ENCODE measurements at places on chromosomes 16 and 17.

- DNase-seq, result no peak
These were observed 6.4 kb downstream of the PDK2 start for GRCh38 chr17:50101346-50102163.

DNA sequence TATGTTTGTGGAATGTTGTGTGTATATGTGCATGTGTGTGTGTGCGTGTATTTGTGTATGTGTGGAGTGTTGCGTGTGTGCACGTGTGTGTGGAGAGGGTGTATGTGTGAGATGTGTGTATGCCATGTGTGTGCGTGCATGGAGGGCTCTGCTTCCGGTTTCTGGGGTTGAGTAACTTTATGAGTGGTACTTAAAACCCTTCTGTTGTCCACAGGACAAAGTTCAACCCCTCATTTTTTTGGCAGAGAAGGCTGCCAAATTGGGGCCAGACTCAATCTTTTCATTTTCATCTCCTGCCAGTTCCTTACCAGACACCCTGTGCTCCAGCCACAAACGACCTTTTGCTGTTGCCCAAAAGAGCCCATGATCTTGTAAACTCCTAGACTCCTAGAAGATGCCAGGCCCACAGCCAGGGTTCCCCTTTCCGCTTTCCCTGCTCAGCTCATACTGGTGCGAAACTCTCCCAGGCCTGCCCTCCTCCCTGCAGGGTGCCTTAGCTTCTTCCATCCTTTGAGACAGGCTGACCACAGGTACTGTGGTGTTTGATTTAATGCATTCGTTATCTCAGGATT is 100.2 kb downstream of the CMIP start:
- DNase-seq, result no peak

- no peak for DNase-seq
These were observed 2.0 kb downstream of the CBX8 start for GRCh38 chr17:79794659-79795511.

DNA sequence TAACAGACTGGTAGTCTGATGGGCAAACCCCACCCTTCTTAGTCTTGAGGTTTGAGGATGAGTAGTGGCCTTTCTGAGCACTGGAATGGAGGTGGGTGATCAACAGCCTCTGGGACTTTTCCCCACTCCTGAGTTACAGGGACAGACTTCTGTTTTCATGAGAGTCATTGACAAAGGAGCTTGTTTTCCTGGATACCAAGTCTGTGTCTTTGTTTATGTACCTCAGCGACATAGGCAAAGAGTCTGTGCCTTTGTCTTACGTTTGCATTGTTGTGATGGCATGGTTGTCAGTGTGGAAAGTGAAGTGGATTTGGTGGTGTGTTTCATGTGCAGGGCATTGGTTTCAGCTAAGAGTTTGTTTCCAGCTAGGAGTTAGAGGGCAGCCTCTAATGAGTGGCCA is 17.5 kb downstream of the EPN2 start:
- no peak for DNase-seq

GRCh38 chr17:27546624-27547300 is 84.2 kb upstream of the LGALS9 start:
- DNase-seq, result no peak

- peak; percentile 16 for DNase-seq
These were observed 14.5 kb upstream of the VWA3A start for GRCh38 chr16:22077700-22078313.

DNA sequence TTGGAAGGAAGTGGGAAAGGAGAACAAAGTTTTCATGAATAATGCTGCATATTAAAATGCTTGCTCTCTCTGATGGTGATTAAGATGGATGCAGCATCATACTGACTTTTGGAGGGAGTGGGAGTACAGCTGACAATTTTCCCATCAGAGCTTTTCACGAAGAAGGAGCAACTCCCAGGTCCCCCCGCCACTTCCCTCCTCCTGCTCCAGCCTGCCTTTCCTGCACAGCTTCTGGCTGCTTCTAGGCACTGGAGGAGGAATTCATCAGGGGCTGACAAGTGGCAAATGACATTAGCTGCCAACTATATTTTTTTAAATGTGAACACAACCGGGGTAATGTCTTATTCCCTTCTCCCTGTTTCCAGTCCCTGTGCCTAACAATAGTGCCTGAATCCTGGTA is 477.9 kb downstream of the SHISA9 start:
- DNase-seq, result no peak

DNA sequence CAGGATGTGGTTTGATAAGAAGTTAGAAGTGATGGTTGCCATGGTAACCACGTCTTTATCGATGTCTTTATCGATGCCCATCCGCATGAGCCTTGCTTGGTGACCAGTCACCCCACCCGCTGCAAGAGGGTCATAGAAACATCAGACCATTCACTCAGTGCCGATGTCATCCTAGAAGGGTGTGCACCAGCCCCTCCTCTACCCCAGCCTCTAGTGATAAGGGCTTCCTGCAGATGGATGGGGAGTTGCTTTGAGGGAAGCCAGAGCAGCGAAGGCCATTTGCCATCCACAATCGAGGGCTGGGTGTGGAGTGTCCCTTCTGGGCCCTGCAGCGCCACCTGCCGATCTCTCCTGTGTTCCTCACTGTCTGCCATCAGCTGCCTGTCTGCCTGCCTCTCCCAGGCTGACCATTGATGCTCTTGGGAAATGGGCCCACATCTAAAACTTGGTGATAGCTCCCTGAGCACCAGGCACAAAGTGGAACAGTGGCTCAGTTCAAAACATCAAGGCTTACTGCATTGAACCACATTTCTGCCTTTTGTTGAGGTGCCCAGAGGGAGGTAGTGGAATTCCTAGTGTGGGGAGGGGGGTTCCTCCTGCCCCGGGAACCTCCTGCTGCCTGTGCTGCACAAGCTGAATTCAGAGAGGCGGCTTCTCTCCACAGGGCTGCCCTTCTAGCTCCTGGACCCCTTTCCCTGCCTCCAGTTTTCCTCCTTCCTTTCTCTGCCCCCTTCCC is 8.9 kb downstream of the CALB2 start:
- DNase-seq, result no peak

- no peak for DNase-seq
These were observed 35.0 kb downstream of the ITGB3 start for GRCh38 chr17:47288531-47289116.

DNA sequence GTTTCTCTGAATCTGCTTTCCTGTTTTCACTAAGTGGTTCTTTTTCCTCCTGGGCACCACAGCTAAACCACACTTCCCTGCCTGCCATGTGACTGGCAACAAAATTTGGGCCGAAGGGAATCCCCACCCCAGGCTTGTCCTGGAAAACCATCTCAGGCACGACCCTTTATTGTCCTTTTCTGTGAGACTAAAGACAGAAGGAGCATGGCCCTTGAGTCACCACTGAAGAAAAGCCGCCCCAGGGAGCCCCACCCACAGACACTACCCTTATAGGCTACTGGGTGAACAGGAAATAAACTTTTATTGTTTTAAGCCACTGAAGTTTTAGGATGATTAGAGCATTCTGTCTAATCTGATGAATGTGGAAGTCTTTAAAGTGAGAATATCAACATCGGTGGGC is 88.6 kb upstream of the BRD7 start:
- no peak for DNase-seq

DNA sequence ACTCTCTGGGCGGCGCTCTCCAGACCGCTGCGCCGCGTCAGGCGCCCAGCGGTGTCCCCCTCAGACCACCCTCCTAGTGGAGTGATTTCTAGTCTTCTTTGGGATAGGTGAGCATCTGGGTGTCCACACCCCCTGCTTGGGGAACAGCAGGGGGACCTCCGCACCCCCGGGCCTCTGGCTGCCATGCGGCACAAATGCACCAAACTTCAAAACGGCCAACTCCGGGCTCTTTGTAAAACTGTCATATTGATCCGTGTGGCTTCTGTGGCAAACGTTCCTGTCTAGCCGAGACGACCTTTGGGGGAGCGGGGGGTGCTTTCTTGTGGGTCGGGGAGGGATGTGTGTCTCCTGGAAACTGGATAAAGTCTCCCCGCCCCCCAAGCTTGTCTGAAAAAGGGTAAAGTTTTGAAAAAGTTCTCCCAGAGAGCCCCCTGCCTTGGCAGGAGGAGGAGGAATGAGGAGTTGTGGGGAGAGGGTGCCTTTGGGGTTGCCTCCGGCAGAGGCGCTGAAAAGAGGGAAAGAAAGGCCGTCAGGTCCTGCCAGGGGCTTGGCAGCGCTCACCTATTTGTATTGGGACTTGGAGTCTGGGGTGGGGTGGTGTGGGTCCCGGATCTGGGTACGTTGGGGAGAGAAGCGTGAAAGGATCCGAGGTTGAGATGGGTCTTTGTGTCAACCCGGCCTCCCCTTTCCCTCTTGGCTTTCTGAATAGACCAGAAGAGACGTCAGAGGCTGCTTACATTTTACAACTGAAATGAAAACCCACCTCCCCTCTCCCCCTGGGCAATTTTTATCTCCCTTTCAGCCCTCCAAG is 2.2 kb upstream of the CHD3 start:
- no peak for DNase-seq

GRCh38 chr17:34275881-34276280 is 5.9 kb downstream of the CCL7 start:
- DNase-seq, result no peak

GRCh38 chr16:56042416-56042815 is 148.9 kb upstream of the GNAO1 start:
- DNase-seq, result no peak

DNA sequence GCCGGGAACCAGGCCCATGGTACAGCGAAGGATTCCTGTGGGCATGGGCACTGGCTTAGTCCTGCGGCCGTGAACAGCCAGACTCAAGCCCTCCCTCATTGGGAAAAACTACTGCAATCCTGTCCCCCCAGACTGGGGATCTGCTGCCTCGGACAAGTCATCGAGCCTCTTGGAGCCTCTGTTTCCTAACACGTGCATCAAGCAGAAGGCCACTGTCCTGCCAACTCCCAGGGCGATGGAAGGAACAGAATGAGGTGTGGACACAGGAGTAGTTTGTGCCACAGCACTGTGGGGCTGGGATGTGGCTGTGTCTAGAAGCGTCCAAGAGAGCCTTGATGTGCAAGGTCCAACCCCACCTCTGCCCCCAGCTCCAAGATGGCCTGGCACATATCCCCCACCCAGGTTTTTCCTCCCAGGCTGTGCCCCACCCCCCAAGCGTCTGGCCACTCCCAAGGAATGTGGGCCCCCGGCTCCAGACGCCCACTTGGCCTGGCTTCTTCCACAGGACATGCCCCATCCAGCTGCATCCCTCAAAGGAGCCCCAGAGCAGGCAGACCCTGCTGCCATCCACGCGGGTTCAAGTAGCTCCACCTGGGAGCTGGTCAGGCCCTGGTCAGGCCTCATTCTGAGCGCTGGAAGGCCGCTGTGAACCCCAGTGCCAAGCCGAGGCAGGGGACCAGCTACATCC is 3.4 kb downstream of the CAMKK1 start:
- no peak for DNase-seq

DNA sequence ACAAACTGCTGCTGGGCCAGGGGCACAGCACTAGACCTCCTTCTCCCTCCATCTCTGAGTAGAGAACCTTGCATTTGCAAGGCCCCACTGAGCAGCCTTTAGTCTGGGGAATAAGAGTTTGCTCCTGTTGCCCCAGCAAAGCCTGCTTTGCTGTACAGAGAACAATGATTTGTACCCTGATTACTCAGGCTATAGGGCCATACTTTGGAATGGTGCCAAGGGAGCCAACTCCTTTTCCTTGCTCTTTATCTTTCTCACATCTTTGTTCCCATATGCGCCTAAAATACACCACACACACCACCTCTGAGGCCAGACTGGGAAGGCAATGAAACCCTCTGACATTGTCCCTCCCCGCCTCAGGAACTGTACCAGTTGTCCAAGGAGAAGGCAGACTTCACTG is 21.2 kb downstream of the LIG3 start:
- DNase-seq, result no peak

DNA sequence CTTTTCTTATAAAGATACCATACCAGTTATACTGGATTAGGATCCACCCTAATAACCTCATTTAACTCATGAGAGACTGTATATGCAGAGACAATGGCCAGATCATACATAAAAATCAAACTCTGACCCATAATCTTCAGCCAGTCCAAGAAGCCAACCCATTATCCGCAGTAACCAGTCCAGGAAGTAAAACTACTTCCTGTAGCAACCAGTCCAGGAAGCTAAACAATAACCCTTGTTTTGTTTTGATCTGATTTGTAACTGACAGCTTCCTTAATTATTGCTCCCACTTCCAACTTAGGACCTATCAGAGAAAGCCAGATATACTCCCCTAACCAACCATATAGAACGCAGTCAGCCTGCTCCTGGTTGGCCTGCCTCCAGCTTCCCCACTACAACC is 19.2 kb upstream of the SSTR2 start:
- no peak for DNase-seq

DNA sequence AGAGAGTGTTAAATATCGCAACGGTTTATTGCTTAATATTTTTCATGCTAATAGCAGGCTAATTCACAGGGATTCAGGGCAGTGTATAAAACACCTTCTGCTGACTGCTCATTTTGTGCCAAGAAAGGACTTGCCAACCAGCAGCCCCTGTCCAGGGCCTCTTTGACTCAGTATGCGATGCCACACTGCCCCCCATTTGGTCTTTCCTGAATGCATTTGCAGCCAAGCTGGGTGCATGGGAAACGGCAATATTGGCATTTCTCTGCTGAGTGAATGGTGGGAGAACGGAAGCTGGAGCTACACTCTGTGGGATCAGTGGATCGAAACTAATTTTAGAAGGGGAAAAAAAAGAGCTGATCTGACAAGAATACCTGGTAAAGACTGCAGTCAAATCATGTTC is 152.9 kb upstream of the C16orf82 start:
- no peak for DNase-seq

DNA sequence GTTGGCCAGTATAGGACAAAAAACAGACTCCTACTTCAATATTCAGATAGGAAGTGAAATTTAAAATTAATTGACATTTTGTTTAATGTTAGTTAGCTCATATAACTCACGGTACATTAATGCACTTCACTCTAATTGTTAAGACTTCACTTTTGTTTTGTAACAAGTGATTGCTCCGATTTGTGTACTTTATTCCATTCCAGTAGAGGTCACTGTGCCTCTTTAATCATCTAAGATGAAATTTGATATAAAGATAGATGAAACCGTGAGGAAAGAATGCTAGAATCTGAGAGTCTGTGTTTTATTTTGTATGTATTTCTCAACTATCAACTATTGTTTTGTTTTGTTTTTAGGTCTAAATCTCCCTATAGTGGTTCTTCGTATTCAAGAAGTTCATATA is 29.0 kb downstream of the RBBP6 start:
- DNase-seq, result no peak

- DNase-seq, result no peak
These were observed 107.9 kb downstream of the SMG6 start for GRCh38 chr17:2195729-2196128.

- DNase-seq, result no peak
These were observed 12.2 kb downstream of the GALNS start for GRCh38 chr16:88844419-88845036.

Measured in hypothalamus (tissue), 51 donors.